ENCODE measurements at places on chromosomes 12 and 14.

DNA sequence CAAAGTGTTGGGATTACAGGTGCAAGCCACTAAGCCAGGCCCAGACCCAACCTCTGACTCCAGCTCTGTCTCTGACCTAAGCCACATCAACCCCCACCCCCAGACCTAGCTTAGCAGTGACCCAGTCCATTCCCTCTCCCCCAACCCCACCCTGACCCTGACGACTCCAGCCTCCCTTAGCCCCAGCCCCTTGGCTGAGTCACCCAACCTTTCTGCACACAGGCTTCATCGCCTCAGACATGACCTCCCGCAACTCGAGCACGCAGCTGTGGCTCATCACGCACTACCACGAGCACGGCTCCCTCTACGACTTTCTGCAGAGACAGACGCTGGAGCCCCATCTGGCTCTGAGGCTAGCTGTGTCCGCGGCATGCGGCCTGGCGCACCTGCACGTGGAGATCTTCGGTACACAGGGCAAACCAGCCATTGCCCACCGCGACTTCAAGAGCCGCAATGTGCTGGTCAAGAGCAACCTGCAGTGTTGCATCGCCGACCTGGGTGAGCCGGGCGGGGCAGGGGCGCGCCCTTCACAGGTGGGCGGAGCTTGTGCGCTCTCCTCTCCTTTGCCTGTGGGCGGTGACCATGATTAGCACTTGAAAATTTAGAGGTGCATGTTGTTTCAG, 7.8 kb downstream of the ACVRL1 start:
- DNase-seq, result no peak

DNA sequence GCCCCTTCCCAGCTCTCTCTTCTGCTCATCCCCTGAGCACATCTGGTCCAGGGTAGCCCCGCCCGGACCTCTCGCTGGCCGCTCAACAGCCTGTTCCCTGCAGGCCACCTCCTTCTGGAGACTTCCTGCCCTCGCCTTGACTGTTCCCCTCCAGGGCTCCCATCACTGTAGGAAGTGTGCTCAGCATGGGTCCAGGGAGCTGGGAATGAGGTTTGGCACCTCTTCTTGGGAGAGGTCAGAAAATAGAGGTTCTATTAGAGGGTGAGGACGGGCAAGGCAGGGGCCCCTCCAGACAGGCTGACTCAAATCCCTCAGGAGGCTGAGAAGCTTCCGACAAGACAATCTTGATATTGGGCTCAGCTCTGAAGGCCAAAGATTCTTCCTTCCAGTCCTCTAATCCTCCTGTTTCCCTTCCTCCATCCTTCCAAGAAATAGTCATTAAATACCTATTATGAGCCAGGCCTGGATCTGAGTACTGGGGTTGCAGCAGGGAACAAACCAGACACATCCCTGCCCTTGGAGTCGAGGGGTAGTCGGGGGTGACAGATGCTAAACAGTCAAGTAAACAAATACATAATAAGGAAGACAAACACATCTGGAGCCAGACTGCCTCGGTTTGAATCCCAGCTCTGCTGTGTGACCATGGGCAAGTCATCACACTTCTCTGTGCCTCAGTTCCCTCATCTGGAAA, 30.6 kb downstream of the CMKLR1 start:
- no peak for DNase-seq

DNA sequence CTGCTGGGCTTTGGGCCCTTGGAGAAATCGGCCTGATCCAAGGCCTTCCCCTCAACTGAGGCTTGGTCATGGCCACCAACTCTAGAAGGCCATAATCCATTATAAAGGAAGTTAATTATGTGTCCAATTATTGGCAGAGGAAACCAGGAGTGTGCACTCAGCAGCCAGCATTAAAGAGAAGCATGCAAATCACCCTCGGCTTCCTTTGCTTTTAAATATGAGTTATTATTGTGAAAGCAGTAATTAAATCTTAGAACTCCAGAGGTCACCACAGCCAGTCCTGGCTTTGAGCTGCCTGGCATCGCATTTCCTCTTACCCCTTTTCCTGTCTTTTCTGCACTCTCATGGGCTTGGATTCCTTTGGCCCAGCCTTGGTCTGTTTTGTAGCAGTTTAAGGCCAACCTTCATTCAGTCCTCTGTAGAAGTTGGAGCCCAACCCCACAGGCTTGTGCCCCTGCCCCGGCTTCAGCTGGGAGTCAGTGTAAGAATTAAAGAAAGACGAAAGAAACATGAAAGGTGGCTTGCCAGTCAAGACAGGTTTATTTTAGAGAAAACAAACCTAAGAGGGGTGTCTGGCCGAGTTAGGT, 14.7 kb upstream of the KRT86 start:
- DNase-seq, result no peak

- no peak for DNase-seq
Measured at GRCh38 chr14:55530464-55530863, 49.5 kb upstream of the KTN1 start.

DNA sequence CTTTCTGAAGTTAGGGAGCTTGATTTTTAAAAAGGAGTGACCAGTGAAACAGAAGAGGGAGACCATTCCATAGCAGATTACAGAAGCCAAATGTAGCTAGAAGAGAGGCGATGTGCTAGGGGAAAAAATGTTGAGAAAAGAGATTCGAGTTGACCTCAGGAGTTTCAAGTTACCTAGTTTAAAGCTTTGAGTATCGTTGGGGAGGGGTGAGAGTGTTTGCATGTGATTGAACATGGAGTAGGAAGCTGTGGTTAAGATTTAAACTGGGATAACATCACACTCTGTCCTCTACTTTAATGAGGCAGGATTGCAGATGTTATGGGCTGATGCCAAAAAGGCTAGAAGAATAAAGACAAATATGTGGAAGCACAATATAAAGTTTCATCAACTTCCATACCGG, 3.7 kb downstream of the LETMD1 start:
- no peak for DNase-seq

- DNase-seq, result no peak
Measured at GRCh38 chr14:22112004-22112403, 438.4 kb upstream of the OR4E1 start.

- DNase-seq, result no peak
Measured at GRCh38 chr12:124380796-124381455, 86.0 kb downstream of the RFLNA start.

- peak; percentile 66 for DNase-seq
Measured at GRCh38 chr12:57127726-57128518, at the start of gene LRP1. Gene LRP1, plus strand, starts transcription at chr12:57128483. Its CDS starts 482 bp downstream, at chr12:57128965.

- DNase-seq, result no peak
Measured at GRCh38 chr12:57697076-57697475, 3.1 kb downstream of the OS9 start.

GRCh38 chr12:90235642-90236041, 527.0 kb upstream of the ATP2B1 start:
- DNase-seq, result no peak

DNA sequence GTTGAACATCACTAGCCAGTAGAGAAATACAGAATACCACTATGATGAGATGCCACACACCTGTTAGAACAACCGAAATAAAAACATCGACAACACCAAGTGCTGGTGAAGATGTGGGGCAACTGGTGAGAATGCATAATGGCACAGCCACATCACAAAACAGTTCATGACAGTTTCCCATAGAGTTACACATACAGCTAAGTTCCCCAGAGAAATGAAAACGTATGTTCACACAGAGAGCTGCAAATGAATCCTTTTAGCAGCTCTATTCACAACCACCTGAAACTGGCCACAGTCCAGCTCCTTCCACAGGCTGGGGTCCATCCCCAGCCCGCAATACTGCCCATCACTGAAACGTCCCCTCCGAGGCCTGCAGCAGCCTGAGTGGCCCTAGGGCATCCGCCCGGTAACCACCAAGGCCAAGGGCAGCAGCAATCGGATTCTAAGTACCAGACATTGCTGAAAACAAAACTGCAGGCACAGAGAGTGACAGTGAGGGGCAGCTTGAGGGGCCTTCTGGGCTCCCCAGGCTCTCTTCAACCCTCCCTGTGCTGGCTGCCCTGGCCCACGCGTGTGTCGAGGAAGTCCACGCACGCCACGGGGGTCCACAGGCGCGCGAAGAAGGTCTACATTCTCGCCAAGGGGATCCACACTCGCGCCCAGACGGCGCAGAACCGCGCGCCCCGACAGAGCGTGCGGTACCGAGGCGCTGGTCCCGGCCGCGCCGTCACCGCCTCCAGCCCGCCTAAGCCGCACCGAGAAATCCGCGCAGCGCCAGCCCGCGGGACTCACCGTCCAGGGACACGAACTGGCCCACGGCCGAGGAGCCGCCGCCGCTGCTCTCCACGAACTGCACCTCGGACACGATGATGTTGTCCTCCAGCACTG, 903 bp downstream of the BRF1 start:
- no peak for DNase-seq

DNA sequence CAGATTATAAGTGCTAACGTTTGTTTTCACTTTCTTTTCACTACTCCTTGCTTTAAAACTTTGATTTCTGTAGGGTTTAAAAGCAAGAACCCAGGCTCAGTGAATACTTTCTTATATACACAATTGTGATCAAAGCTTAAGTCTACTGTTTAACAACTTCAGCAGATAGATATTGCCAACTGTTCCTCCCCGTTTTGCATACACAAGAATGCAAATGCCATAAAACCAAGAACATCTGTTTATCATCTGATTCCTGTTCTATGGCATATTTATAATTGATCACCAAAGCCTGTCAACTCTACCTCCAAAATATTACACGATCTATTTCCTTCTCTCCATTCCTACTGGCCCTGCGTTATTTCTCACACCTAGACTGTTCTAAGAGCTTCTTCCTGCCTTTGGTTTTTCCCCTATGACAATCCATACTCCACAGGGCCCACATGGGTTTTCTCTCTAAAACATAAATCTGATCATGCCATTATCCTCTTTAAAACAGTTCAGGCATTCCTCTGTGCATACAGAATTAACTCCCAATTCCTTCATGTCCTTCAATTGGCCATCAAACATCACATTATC, 15.9 kb downstream of the MED13L start:
- DNase-seq, result no peak

DNA sequence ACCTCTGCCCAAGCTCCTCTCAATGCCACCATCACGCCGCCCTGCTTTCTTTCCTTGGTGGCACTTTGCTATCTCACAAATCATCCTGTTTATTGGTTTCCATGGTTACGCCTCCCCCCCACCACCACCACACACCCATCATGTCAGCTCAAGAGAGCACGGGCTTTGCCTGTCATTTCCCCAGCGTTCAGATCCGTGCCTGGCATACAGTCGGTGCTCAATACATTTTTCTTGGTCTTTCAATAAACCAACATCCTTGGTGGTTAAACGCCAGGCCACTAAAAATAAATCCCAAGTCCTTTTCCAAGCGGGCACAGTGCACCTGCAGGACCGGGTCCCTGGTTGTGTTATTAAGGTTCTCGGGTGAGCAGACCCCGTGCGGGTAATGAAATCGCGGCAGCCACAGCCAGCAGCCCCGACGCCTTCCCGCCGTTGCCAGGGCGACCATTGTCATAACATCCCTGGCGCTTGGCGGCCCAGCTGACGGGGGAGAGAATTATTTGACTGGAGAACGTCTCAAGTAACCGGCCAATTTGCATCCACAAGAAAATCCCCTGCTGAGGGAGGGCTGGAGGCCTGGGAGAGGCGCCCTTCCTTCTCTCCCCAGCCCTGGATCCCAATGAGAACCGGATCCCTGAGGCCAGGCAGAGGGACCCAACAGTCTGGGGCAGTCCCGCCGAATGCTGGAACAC, 92.9 kb downstream of the KSR2 start:
- no peak for DNase-seq

Data from stimulated activated CD8-positive, alpha-beta memory T cell treated with anti-CD3 and anti-CD28 coated beads, Interleukin-12 subunit alpha, Interleukin-12 subunit beta, amount 100 ng/mL, for 4 hours (primary cell).